ENCODE measurements at places on chromosomes 7 and 10.

DNA sequence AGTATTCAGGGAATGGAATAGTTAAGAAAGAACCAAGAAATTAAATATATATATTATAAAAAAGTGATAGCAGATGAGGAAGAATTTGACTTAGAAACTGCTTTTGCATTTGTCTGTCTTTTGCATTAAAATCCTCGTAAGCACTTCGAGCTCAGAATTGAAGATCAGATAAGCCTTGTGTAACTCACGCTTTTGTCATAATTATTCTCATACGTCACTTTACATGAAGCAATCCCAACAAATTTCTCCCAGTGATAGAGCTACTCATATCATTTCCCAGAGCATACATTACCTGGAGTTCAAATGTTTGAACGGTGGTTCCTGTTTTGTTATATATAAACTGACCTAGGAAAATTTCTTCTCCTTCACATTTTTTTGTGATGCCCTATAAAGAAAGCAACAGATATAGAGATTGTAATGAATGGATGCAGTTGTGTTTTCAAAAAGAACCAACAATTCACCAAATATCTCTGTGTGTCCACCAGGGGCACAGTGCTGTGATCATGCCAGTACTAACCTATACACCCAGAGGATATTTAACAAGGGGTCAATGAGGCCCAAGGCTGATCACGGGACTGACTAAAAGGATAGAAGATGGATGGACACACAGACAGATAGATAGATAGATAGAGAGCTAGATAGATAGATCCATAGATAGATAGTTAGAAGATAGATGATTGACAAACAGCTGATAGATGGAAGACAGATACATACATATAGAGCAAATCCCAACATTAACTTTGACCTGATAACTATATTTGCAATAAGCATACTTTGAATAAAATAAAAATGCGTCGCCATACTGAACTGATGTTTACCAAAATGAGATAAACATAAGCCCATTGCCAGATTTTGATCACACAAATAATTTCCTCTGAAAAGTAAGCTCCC, 9.3 kb upstream of the HUS1 start:
- no peak for DNase-seq

- DNase-seq = peak; percentile 6
Measured at GRCh38 chr7:44967571-44968446, 11.0 kb downstream of the MYO1G start.

DNA sequence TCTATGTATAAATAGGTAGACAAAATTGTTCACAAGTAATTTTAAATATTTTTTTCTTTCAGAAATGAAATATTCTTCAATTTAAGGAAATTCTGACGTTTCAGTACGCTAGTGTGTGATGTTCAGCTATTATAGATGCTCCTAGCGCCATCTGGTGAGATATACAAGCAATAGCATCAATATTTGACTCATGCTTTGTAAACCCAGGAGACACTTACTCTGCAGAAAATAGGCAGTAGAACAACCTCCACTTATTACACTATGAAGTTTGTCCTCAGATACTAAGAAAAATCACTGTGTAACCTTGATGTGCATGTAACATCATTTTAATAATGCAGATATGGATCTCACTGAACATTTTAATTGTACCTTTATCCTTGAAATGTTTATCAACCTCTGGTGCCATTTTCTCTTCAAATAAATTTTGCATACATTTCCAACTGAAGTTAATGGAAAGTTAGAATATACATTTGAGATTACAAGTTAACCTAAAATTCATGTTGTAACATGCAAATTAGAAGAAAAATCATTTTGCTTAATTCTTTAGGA, 151.5 kb upstream of the FAM3C start:
- DNase-seq = no peak

DNA sequence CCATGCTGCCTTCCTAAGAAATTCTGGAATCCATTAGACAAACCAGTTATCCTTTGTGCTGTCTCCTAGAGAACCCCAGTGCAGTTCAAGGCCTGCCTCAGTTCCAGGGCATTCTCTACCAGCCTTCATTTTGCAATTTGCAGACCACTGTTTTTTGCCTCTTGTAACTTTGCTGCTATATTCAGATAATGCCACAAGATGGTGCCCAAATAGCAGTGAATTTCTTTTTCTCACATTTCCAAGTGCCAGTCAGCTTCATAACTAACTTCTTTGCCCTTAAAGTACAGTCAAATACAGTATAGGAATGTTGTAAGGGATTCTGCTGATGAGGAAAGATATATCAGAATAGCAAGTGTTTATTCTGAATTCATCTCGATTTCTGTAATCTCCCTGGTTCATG, 25.2 kb downstream of the LOXL4 start:
- no peak for DNase-seq

DNA sequence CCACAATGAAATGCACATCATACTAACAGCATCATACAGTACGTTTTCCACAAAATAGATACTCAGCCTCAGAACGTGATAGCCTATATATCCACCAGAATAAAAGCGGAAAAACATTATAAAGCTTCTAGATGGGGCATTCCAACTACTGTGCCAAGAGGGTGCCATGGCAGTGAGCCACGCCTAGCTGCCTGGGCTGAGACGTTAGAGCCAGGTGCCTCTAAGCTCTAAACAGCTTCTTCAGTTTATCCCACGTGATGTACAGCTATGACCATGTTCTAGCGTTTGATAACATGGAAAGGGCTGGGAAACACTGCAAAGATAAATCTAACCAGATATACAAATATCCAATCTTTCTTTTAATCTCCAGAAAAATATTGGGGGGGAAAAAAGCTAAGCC, 17.8 kb downstream of the USP6NL start:
- DNase-seq = no peak

DNA sequence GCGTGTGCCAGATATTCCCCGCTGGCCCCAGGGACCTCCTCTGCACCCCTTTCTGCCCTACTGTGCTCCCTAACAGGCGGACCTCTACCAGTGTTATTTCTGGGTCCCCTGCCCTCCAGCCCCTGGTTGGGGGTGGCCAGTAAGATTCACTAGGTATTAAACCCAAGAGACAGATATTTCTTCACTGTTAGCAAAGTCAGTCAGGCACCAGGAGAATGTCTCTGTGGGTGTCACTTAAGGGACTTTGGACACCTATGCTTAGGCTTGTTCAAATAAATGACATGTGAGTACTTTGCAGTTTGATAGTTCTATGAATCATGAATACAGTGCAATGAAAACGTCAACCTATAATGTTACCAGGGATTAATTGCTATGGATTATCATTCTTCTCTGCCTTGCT, 234.3 kb upstream of the IGFBP3 start:
- no peak for DNase-seq

DNA sequence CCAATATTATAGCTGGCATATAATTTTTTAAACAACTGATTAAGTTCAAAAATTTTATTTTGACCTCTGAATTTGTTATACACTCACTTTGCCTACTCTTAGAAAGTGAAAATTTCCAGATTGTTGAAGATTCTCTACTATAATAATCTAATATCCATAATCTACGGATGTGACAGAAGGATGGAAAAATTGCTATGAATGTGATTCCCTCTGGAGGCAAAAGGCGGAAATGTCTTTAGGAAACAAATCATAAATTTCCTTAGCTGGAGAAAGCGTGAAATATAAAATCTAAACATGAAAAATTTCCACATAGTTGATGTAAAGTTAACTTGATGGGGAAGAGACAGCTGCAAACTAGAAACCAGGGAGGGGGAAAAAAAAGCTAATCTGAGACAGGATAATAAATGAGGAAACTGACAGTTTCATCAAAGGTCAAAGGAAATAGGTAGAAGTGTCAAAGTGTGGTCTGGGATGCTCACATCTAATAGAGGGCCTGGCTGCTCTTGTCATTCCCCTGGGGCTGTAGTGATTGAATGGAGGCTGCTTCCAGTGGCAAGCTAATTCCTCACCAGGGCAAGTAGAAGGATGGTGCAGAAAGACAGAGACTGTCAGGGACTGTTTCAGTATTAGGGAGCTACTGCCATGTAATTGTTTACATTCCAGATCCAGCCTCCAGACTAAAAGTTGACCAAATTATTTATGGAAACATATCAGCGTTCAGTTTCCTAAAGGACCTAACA, 264.5 kb downstream of the SDHAF3 start:
- no peak for DNase-seq

All from activated CD4-positive, alpha-beta T cell treated with anti-CD3 and anti-CD28 coated beads, Interleukin-2, amount 50 U/mL, for 48 hours (primary cell).